Suppressor macrophage (primary cell): ENCODE measurements at places on chromosomes 1 and 21.

- no peak for DNase-seq
Measured at GRCh38 chr1:41842993-41843755, 75.5 kb downstream of the HIVEP3 start.

GRCh38 chr1:108881369-108881768, 4.6 kb downstream of the GPSM2 start:
- peak; percentile 63 for DNase-seq

DNA sequence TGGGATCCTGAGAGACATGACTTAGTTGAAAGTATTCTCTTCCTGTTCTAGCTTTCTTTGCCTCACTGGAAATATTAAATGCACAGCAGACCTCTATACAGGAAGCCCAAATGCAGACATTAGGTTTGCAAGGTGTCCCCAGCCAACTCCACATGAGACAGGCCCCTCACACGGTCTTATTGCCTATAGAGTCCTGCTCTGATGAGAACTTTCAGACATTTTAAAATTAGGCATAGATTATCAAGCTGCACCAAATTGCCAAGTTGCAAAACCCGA, 251.9 kb upstream of the C1orf105 start:
- no peak for DNase-seq

GRCh38 chr1:35883635-35884101, 659 bp downstream of the AGO1 start:
- DNase-seq = peak; percentile 50

GRCh38 chr1:5311634-5312292, 657.4 kb downstream of the AJAP1 start:
- no peak for DNase-seq

- no peak for DNase-seq
Measured at GRCh38 chr1:109791495-109792043, 27.8 kb upstream of the EPS8L3 start.

DNA sequence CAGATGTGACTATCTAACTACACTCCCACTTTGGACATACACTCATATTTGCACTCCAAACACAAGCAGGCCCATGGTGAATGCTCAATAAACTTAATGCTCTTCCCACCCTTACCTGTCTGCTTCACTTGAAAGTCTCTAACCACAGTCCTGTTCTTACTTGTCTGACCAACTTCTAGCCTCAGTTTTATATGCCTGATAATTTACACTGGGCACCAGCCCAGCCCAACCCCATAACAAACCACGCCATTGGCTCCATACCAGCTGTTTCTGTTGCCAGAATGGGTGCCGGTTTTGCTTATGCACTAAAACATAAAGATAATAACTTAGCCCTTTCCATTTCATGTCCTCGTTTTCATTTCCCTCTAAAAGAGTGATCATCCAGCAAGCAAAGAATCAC, 395.4 kb downstream of the NTNG1 start:
- peak; percentile 20 for DNase-seq

DNA sequence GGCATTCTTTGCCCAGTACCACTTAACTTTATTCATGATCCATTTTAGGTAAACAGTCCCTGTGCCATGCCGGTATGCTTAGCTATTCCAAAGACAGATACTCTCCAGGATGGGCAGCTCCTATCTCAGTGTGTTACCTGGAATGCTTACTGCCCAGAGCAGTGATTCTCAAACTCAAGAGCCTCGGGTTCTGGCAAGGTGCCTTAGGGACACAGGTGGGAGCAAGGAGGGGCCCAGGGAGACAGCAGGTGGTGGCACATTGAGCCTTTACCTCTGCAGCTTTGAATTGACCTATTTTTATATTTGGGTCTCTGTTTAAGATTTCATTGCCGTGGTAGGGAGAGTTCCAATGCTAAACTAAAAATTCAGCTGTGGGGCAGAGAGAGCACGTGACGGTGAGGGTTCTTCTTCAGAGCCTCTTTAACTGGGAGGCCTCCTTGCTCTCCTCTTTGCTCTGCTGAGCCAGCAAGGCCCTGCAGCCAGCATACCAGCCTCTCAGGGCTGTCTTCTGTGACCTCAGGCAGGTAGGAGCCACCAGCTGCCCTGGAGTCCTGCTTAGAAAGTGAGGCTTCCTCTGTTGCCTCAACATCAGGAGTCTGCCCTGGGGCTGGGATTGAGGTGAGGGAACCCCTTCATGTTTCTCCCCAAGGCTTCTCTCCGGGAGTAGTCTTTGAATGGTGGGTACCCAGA, 20.2 kb downstream of the PHGDH start:
- DNase-seq = no peak

- no peak for DNase-seq
Measured at GRCh38 chr1:239606850-239607400, 220.6 kb downstream of the CHRM3 start.

- DNase-seq = no peak
Measured at GRCh38 chr1:228276901-228277490, 69.2 kb downstream of the OBSCN start.

- DNase-seq = no peak
Measured at GRCh38 chr1:155691992-155692528, 3.2 kb downstream of the DAP3 start.

DNA sequence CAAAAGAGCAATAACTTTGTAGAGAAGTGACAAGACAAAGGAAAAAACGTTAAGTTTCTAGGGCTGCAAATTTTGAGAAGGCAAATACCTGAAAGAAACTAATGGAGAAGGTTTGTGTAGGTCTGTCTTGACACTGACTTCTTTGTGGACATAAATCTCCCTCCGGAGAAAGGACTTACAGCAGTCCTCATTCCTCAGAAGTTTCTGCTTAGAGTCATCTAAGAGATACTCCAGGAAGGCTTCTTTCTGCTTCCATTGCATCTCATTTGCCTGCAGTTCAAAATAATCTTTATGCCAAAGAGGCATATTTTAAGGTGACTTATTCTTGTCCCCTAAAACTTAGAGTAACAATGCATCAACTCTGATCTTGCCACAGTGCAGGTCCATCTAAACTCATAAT, 4.4 kb upstream of the C4BPB start:
- DNase-seq = no peak

- peak; percentile 93 for DNase-seq
Measured at GRCh38 chr1:6028042-6028850, 17.4 kb upstream of the KCNAB2 start.

DNA sequence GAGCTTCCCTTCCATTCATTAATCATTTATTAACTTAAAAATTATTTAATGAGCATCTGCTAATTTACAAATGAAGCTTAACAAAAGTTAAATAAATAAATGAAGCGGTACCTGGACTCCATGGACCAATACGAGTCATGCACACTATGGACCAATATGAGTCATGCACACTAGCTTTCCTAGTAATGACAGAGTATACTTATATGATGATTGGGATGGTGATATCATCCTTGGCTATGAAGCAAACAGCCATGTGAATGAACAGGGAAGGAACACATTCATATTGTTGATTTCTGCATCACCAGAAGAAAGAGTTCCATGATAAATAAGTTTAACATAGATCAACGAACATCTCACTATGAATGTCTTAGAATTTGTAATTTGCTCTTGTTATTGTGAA, 109.9 kb downstream of the SPAG17 start:
- no peak for DNase-seq

GRCh38 chr1:39153684-39154083, 50.8 kb upstream of the MACF1 start:
- DNase-seq = no peak

DNA sequence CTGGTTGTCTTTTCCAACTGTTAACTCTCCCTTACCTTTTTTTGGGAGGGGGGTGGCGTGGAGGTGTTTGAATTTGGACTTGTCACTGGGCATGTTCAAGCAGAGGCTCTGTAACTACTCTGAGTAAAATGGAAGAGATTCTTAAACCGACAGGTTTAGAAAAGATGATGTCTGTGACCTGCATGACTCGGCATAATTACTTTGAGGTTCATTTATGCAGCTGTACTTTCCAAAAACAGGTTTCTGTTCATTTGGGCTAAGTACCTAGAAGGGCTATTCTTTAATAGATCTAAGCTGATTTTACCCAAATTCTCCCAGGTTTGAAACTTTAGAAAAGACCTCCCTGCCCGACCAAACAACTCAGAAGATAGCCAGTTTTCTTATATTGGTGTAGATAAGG, 80.3 kb downstream of the SLC35A3 start:
- no peak for DNase-seq

- peak; percentile 49 for DNase-seq
Measured at GRCh38 chr1:155307247-155307740, 1.4 kb upstream of the FDPS start.

- no peak for DNase-seq
Measured at GRCh38 chr1:82045221-82045620, 244.5 kb downstream of the ADGRL2 start.

- no peak for DNase-seq
Measured at GRCh38 chr1:51281807-51282206, 45.7 kb downstream of the RNF11 start.

GRCh38 chr1:34342334-34342733, 165.6 kb downstream of the C1orf94 start:
- DNase-seq = no peak

GRCh38 chr1:8733484-8733883, 84.0 kb downstream of the RERE start:
- DNase-seq = no peak

- no peak for DNase-seq
Measured at GRCh38 chr21:28540514-28540913, 452.2 kb downstream of the LTN1 start.

GRCh38 chr1:234683861-234684632, 74.1 kb upstream of the IRF2BP2 start:
- DNase-seq = peak; percentile 76

- DNase-seq = no peak
Measured at GRCh38 chr1:220769205-220769604, 17.5 kb upstream of the MTARC1 start.

GRCh38 chr1:54973205-54973921, 7.1 kb upstream of the TMEM61 start:
- DNase-seq = peak; percentile 27

GRCh38 chr21:36338975-36339374, 19.0 kb downstream of the MORC3 start:
- no peak for DNase-seq
